Activated T-cell treated with anti-CD3 and anti-CD28 coated beads, Interleukin-2, amount 50 U/mL, for 48 hours (primary cell): ENCODE measurements at places on chromosomes 3 and 15.

GRCh38 chr3:151146071-151146730 lies 56.8 kb downstream of the GPR171 start:
- DNase-seq: peak; percentile 68

- DNase-seq: peak; percentile 71
Observed at GRCh38 chr3:9916734-9917680, at the start of gene IL17RC. TSS of gene IL17RC (plus strand) at chr3:9917098. CDS start at chr3:9917316, 218 bp downstream.

GRCh38 chr3:97974996-97975395 lies 2.8 kb upstream of the RIOX2 start:
- no peak for DNase-seq

GRCh38 chr3:110815008-110815583 lies 256.5 kb upstream of the NECTIN3 start:
- DNase-seq: no peak

DNA sequence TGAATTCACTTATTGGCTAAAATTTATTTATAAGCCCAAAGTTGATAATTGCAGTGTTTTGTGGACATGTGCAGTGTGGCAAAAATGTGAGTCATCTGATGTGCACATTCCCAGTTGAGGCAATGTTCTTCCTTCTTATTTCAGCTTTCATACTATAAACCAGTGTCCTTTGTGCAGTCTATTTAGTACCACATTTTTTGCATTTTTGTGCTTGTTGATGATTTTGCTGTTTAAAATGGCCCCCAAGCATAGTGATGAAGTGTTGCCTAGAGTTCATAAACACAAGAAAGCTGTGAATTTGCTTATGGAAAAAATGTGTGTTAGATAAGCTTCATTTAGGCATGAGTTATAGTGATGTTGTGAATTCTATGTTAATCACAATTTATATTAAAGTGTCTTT lies 19.4 kb upstream of the IL20RB start:
- DNase-seq: no peak

- no peak for DNase-seq
Observed at GRCh38 chr3:124438813-124439212, 291.4 kb upstream of the UMPS start.

DNA sequence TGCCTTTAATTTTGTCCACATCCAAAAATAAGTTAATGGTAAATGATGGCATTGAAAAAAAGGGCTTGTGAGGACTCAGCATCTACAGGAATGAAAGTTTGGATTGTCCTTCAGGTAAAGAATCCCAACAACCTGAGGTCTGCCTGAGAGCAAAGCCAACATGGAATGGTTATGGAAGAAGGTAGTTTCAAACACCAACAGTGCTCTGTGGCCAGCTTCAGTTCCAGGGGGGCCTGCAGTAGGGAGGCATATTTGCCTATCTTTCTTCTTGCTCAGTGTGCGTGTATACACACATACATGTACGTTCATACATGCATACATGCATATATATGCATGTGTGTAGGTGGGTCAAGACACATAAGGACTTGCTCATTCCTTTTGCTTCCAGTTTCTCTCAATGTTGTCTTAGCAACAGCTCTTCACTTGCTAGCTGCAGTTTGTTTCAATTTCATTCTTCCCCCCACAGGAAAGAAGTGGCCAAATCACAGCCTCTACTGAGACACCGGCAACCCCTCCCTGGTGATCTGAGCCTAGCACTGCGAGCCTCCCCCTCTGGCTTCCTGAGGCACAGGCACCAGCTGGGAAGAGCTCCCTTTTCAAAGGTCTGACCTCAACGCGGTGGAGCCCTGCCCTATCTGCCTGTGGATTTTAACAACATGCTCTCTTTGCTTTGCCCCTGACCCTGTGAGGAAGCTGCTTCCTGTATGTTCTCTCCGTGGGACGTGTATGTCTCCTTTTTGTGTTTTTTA lies 146.2 kb downstream of the KLF13 start:
- DNase-seq: peak; percentile 64

DNA sequence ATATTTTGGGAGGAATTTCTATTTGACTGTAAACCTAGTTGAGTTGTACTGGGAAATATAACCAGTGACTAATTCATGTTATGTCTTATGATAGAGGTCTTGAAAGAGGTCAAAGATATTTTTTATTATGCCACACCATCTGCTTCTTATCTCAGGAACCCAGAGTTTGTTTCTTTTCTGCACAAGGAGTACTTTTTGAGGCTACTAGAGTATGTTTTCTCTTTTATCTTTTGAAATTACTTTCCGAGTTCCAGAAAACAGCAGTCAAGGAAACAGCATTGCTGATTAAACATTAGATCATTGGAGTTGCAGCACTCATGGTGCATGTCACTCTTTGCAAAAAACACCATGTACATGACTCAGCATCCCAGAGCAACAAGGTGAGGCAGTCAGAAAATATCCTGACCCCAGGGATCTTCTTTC lies 645.8 kb upstream of the NR2F2 start:
- no peak for DNase-seq

GRCh38 chr3:56629451-56629850 lies 53.6 kb downstream of the TASOR start:
- DNase-seq: no peak

DNA sequence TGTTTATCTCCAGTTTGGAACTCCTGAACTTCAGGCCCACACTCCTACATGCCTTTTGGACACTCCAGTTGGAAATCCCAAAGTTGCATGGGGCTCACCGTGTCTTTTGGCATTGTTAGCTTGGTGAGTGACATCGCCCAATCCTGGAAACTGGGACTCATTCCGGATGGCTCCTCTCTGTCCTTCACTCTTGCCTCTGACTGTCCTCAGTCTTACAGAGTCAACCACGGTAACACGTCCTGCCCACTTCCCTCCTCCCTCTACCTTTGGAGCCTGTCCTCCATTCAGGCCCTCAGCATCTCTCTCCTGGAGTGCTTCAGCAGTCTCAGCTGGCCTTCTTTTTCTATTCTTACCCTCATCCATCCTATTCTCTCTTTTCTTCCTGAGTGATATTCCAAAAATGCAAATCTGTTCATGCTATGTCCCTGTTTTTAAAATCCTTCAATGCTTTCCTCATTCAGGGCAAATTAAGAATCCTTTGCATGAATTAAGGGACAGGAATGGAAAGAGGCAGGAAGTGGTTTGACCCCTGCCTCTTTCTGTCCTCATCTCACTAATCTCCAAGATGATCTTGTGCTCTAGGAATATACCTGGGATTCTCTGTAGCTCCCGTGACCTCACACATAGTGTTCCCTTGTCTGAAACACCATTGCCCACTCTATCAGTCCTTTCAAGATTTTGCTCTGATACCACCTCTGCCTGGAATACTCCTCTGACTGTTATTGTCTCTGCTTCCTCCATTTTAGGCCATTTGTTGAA lies 42.5 kb downstream of the LPP start:
- DNase-seq: no peak

GRCh38 chr3:155441026-155441425 lies 147.5 kb upstream of the STRIT1 start:
- no peak for DNase-seq

DNA sequence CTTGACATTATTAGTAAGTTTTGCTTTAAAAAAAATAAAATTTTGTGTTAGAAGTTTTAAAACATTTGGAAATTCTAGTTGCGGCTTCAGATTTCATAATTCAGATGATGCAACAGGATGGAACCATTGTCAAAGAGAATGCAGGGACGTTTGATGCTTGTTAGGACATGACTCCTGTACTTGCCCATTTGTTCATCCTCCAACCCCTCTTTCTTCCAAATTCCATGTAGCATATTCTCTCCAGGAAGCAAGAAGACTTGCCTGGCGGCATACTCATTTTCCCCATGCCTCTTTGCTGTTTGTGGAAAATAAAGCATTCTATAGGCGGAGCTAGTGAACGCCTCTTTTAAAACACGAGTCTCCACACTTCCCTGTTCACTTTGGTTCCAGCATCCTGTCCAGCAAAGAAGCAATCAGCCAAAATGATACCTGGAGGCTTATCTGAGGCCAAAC lies at the start of gene CSTA:
Gene CSTA (plus strand): TSS at position 378 of the 453 bp plus-strand sequence. CDS start 45 bp downstream, at position 423.
- no peak for DNase-seq

DNA sequence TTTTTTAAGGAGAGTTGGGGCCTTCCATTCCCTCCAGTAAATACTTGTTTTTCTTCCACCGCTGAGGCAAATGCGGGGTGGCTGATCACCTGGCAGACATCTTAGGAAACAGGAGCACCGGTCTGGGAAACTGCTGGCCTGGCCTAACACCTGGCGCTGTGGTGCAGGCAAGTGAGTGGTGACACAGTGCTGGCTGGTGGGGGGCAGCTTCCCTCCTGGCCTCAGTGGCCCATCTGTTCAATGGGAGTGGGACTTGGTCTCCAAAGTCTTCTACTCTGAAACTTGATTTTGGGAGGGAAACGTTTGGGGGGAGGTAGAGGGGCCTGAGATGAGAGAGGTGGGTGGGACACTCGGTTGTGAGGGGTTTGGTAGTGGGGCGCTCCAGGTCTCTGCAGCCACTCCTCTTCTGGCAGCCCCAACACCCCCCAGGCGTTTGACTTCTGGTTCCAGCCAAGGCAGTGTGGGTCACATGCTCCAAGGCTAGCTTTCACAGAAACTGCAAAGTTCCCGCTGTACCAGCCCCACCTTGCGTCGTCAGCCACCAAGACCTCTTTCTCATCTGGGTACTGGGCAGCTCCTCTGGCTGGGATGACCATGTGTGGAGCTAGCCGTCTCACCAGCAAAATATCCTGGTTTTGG lies 4.7 kb downstream of the GHRL start:
- no peak for DNase-seq

DNA sequence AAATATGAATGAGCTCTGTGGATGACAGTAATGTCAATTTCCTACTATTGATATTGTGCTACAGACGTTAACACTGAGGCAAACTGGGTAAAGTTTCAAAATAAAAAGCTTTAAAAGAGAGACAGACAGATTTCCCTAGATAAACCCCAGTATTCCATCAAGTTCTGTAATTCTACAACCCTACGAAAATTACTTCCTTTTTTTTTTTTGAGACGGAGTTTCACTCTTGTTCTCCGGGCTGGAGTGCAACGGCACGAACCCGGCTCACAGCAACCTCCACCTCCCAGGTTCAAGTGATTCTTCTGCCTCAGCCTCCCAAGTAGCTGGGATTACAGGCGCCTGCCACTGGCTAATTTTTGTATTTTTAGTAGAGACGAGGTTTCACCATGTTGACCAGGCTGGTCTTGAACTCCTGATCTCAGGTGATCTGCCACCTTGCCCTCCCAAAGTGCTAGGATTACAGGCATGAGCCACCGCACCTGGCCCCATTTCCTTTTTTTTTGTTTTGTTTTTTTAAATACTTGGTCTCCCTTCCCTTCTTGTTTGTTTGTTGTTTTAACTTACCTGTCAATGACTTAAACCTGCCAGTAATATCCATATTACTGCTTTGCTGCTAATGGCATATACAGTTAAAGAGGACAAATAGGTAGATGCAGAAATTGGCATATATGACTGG lies 57.2 kb downstream of the CBLB start:
- no peak for DNase-seq

DNA sequence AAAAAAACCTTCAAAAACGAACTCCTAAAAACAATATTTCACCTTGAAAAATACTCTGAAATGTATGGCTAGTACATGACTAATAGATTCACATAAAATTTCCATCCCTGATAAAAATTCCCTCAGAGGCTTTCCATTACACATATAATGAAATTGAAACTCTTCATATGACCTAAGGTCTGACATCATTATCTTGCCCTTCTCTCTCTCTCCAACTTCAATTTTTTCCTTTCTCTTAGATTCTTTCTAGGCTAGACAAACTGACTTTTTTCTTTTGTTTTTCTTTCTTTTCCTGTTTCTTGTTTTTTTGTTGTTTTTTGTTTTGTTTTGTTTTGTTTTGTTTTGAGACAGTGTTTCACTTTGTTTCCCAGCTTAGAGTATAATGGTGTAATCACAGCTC lies 1220.5 kb downstream of the ROBO2 start:
- no peak for DNase-seq

DNA sequence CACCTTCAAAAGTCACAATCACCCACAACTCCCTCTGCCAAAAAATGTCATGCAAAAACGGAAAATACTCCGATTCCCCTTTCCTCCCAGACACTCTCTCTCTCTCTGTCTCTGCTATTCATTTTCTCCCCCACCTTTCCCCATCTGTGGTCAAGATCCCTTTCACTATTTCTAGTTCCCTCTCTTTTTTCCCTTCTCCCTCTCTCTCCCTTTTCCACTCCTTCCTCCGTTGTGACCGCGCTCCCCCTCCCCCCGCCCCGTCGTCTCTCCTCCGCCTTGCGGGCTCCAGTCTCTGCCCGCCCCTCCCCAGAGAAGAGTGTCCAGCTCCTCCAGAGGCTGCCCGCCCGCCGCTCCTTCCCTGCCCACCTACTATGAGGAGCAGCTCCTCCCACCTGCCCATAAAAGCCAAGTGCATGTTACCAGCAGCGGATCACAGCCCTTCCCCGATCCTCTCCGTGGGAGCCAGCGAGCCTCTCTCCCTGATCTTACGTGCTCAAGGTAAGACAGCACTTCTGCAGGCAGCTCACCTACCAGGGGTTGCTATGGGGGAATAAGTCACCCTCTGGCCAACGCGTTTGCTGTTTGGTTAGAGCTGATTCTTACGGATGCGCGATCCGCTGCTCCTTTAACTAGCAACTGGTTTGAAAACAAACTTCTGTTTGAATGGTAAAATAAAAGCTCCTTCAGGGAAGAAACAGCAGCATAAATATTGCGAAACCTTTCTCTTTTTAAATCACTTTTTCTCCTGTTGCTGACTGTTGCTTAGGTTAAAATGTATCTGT lies at the start of gene COL8A1:
Gene COL8A1 (plus strand): TSS at position 428 of the 782 bp plus-strand sequence. CDS start 152,089 bp downstream, outside the sequence.
- DNase-seq: no peak

- no peak for DNase-seq
Observed at GRCh38 chr3:16663854-16664712, 58.9 kb upstream of the DAZL start.

DNA sequence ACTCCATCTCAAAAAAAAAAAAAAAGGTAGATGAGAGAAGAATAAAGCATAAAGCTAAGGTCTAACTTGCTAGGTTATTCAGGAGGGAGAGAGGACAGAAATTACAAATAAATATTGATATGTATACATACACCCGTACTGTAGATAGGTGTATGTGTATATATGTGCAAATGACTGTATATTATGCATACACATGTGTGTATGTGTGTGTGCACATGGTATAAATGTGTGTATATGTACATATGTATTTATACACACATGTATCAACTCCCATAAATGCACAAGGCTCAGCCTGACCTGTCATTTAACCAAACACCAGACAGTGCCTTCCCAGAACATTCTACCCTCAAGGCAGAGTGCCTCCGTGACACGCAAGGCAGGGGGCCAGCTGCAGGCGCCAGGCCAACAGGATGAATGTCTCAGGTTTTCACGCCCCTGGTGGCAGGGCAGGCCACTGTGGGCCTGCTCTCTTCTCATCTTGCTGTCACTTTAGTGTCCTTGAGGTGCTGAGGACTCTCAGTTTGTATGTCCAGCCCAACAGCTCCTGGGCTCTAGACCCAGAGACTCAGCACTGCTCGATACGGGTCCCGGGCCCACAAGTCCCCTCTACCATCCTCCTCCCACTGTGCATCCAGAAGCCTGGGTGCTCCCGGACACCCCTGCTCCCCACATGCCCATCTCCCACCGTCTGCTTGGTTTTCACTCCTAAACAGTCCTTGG lies 40.4 kb downstream of the TM2D3 start:
- DNase-seq: no peak
